ENCODE measurements at places on chromosomes 6 and 20.
A peak's percentile ranks its signal among the peaks of the same experiment; 100 is the strongest.

DNA sequence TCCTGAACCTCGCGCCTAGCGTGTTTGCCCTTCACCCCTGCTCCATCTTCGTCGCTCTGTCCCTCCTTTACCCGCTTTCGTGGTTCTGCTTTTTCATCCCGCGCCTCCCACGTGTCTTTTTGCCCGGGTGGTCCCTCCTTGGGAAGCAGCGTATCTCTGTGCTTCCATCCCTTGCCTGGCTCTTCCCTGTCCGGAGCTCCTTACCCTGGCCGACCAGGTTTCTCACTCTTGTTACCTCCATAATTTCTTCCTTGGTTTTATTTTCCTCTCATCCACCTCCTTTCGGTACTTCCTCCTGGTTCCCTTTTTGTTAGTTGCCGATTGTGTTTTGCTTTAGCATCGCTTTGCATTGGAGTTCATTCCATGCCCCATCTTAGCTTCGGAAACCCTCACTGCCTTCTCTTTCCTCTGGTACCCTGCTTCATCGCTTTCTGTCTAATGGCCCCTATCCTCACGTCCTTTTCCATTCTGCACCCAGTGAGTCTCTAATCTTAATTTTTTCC is 735 bp downstream of the FAM135A start:
- DNase-seq: no peak

- DNase-seq: no peak
Observed at GRCh38 chr6:122623279-122623678, 13.1 kb downstream of the PKIB start.

GRCh38 chr20:44448753-44449546 is 26.7 kb upstream of the TTPAL start:
- no peak for DNase-seq

DNA sequence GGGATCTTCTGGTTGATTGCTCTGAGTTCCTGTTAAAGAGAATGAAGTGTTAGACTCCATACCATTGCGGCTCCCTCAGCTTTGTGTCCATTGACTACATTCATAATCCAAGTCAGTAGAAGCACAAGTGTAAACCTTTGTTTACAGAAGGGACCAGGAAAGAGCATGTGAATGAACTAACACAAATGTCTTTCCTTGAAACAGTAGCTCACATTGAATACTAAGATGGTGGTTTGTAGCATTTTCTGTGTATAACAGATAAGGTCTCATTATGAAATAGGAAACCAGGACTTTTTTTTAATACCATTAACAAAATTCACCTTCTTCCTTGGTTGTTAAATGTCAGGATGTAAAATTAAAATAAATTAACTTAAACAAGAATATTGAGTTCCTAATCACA is 8.4 kb downstream of the STXBP5 start:
- no peak for DNase-seq

DNA sequence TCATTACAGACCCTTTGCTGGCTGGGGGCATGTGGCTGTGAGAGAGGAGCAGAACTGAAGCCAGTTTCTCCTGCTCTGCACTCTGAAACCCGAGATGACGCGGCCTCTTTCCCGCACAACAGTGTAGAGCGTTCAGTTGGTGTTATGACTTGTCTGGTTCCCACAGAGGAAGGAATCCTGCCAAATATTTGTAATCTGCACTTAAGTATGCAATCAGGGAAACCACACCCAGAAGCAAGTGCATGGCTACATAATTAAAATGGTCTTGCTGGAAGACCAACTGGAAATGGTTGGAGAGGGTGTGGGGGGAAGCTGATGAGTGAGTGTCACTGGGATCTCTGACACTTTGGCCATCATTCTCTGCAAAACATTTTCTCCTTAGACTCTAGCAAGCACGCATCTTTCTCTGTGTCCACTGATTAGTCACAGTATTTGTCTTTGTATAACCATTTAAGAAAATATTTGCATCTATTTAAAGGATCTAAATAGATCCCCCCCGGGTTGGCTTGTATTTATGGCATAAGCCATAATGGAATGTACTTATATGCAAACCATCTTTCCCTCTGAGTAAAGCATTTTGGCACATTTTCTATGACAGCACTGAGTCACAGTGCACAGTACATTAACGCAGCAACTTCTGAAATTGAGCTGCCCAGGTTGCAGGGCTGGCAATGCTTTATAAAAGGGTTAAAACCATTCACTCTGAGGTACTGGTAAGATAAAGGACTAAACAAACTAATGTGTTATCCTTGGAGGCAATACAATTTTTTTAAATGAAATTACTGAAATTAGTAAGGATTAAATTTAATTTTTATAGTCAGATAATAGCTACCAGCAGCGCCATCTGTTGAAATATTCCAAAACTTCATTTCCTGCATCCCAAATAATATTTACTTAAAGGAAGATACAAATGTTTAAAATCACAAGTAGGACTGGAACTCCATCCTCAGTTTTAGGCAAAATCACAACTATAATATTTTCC is 76.7 kb downstream of the FOXC1 start:
- no peak for DNase-seq

GRCh38 chr6:153698637-153699036 is 340.4 kb upstream of the OPRM1 start:
- no peak for DNase-seq

- DNase-seq: no peak
Observed at GRCh38 chr6:166671434-166672081, 44.5 kb upstream of the RPS6KA2 start.

GRCh38 chr6:31541059-31541657 is 645 bp downstream of the DDX39B start:
- no peak for DNase-seq

- DNase-seq: no peak
Observed at GRCh38 chr20:38997622-38998021, 35.5 kb downstream of the DHX35 start.

DNA sequence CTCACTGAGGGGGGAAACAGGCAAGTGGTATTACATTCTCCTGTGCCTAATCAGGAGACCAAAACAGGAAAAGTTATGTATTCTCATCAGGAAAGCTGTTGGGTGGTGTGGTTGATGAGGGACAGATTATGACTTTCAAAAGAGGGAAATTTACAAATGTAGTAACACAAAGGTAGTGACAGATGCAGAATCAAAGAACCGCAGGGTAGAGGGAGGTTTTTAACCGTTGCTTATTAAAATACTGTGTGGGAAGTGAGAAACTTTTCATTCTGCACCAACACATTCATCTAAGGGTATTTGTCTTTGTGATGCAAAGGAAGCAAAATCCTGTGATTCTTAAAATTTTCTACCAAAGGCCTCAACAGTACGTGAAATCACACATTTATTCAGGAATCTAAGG is 288.2 kb upstream of the MAN1A1 start:
- no peak for DNase-seq

GRCh38 chr6:73116330-73116729 is 109.0 kb downstream of the KHDC1L start:
- no peak for DNase-seq

- no peak for DNase-seq
Observed at GRCh38 chr6:17064975-17065374, 36.9 kb upstream of the STMND1 start.

DNA sequence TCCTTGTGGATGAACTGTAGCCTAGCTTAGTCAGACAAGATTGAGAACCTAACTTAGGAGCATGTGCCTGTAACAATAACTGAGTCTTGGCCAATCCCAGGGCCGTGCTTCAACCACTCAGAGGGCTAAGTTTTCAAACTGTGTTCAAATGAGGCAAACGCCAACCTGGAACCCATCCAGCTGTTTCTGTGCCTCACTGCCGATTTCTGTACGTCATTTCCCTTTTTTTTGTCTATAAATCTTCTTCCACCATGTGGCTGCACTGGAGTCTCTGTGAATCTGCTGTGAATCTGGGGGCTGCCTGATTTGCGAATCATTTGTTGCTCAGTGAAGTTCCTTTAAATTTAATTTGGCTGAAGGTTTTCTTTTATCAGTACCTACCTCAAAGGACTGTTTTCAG is 115.0 kb upstream of the CHD6 start:
- DNase-seq: no peak

- DNase-seq: no peak
Observed at GRCh38 chr6:124658053-124658452, 304.2 kb upstream of the RNF217 start.

- peak; percentile 69 for DNase-seq
Observed at GRCh38 chr6:3457710-3458602, 1.1 kb upstream of the SLC22A23 start.

GRCh38 chr6:132465530-132466485 is 47.1 kb downstream of the STX7 start:
- DNase-seq: no peak

DNA sequence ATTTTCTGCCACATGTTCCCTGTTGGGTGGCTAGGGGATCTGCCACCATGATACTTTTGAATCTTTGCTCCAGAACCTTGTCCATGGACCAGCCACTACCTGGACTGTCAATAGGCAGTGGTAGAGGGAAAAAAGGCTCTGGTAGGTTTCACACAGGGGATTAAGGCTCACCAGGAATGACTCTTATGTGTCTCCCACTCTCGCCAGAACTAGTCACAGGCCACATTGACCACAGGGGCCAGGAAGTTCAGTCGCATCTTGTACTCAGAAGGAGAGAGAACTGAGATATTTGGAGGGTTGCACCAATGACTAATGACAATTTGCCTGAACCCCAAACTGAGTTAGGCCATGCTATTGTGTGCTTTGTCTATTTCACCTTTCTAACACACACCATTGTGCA is 23.6 kb upstream of the APCDD1L start:
- DNase-seq: no peak

GRCh38 chr6:166335378-166336302 is 6.7 kb downstream of the SFT2D1 start:
- no peak for DNase-seq

DNA sequence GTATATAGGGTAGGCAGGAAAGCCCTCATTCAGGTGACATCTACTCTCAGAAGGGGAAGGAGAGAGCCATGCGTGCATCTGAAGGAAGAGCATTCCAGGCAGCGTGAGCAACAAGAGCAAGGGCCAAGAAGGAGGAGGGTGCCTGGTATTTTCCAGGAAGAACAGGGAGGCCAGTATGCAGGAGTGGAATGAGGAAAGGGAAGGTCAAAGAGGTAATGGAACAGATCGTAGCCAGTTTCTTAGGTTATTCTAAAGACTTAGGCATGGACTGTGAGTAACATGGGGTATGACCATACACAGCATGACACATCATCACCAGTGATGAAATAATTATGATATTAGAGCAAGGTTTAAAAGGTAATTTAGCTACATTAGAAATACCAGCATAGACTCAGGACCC is 24.1 kb downstream of the ALDH8A1 start:
- DNase-seq: no peak

DNA sequence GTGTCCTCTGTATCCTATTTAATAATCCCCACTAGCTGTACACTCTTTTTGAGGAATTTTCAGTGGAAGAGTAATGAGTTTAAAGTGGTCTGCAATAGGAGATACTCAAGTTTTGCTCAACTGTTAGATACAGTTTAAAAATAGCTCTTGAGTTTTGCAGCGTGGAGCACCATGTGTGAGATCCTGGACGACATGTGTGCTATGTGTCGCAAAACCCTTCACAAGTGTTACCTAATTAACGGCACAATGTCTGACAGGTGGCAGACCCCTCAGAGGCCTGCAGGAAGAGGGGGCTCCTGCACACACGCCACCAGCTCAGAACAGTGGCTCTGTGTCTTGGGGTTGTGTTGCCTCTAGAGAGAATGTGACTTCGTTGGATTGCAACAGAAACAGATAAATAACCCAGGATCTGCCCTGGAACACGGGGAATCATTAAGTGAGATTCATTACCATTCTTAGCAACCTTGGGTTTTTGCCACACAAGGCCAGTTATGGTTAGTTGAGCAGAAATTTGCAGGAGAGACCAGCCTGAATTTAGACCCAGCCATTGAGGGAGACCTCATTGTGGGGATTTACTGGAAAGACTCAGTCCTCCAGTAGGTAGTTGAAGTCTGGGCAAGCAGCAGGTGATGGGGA is 73.8 kb downstream of the SASH1 start:
- no peak for DNase-seq

DNA sequence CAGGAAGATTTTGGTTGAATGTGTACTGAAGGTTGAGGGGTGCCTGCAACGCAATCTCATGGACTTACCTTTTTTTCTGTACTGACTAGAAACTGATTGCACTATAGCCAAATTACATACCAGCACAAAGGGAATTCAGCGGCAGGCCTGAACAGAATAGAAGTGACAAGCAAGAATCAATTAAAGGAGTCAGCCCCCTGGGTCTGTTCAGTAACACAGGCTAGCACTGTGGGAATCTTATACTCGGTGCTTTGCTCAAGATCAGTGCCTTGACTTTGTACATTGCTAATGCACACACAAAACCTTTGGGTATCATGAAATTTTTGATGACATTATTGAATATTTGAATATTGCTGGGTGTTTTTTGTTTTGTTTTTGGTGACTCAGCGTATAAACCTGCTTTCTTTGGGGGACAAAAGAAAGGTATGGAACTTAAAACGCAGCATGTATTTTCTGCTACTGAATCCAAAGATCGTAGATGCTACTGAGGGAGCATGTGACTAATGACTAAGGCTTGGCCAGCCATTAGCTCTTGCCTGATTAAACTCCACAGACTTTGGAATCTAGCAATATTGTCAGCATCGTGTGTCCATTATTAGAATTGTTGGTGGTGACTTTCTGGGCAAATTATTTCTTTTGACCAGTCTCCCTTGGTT is 236.6 kb downstream of the ARID1B start:
- DNase-seq: no peak

DNA sequence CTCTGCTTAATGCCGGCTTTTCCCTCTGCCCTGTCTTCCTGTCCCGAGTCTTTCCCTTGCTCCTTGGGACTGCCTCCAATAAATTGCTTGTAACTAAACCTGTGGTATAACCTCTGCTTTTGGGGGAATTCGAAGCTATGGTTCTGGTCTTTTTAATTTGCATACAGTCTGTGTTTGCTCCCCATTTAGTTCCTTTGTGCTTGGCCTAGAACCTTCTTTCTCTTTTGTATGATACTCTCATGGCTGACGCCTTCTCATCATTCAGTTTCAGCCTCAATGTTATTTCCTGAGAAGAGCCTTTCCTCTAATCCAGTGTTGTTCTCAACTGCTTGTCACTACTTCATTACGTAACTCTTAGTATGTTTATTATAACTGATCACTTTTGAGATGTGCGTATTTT is 248.0 kb downstream of the PHF3 start:
- DNase-seq: no peak

DNA sequence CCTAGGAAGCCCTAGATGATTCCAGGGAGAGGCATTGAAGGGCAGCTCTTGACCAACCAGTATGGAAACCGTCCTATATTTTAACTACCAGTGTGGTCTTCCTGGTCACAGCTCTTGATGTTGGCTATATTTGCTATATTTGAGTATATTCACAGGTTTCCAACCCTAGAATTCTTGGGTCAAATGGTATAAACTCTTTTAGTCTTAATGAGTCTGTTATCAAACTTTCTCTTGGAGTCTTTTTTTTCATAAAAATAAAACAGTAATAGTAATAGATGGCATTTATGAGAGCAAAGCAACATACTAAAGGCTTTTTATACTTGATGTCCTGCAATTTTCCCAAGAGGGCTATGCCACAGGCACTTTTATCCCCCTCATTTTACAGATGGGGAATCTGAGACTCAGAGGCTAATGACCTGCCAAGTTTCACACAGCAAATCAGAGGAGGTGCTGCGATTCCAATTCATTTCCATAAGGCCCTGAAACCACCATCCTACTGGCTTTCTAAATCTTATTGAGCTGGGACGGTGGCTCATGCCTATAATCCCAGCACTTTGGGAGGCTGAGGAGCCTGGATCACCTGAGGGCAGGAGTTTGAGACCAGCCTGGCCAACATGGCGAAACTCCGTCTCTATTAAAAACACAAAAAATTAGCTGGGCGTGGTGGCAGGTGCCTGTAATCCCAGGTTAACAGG is 217.2 kb upstream of the ZNF217 start:
- DNase-seq: no peak

GRCh38 chr6:7976485-7977056 is 66.0 kb upstream of the TXNDC5 start:
- DNase-seq: no peak

- no peak for DNase-seq
Observed at GRCh38 chr20:21246161-21246560, 57.0 kb upstream of the XRN2 start.
